ENCODE measurements at places on chromosomes 7 and 10. TPM values are rescaled to one million over a fixed set of nuclear protein-coding genes. Genes with fewer than 3 reads are reported as not detected.

TEX47 gene
- total RNA-seq, result not detected

STEAP1 gene
- 3.6 TPM for total RNA-seq

FEZF1 gene
- not detected for total RNA-seq

TAS2R41 gene
- total RNA-seq, result not detected

HOXA10 gene
- 98.8 TPM for total RNA-seq

CFAP69 gene
- 31.7 TPM for total RNA-seq

CDC14C gene
- total RNA-seq, result not detected

RAB19 gene
- total RNA-seq, result 4.7 TPM

PKD2L1 gene
- total RNA-seq, result not detected

ZNF680 gene
- 19.4 TPM for total RNA-seq

PTPRN2 gene
- 6.2 TPM for total RNA-seq

SPDYE1 gene
- not detected for total RNA-seq

CYP17A1 gene
- 2.7 TPM for total RNA-seq

EIF3B gene
- 113 TPM for total RNA-seq

SPDYE5 gene
- total RNA-seq, result not detected

GET4 gene
- total RNA-seq, result 53.0 TPM

CTTNBP2 gene
- 16.5 TPM for total RNA-seq

ORAI2 gene
- 29.8 TPM for total RNA-seq

ICA1 gene
- total RNA-seq, result 15.1 TPM

CH25H gene
- 0.41 TPM for total RNA-seq

FAM171A1 gene
- total RNA-seq, result 56.9 TPM

EIF4EBP2 gene
- total RNA-seq, result 48.2 TPM

TUBB8 gene
- total RNA-seq, result 0.12 TPM

CYP2C19 gene
- 0.18 TPM for total RNA-seq

ZNF736 gene
- 36.1 TPM for total RNA-seq

TBL2 gene
- total RNA-seq, result 40.6 TPM

UBE2D4 gene
- 12.4 TPM for total RNA-seq

ANLN gene
- 16.1 TPM for total RNA-seq

FAM107B gene
- 53.8 TPM for total RNA-seq

MAGI2 gene
- 56.2 TPM for total RNA-seq

OR2A14 gene
- not detected for total RNA-seq

SLC18A3 gene
- total RNA-seq, result not detected

FGFR2 gene
- total RNA-seq, result 120 TPM

PNLIPRP1 gene
- total RNA-seq, result not detected

ECHDC3 gene
- 30.1 TPM for total RNA-seq

TMEM196 gene
- not detected for total RNA-seq

ZNF12 gene
- 27.8 TPM for total RNA-seq

SPDYE2B gene
- total RNA-seq, result not detected

SPDYE18 gene
- 1.6 TPM for total RNA-seq

Measured in metanephros (tissue), 2 donors.